GM20000 (cell line): ENCODE measurements at places on chromosomes 4 and X.

- no peak for DNase-seq
These were observed 16.4 kb downstream of the DOK7 start for GRCh38 chr4:3479358-3480101.

DNA sequence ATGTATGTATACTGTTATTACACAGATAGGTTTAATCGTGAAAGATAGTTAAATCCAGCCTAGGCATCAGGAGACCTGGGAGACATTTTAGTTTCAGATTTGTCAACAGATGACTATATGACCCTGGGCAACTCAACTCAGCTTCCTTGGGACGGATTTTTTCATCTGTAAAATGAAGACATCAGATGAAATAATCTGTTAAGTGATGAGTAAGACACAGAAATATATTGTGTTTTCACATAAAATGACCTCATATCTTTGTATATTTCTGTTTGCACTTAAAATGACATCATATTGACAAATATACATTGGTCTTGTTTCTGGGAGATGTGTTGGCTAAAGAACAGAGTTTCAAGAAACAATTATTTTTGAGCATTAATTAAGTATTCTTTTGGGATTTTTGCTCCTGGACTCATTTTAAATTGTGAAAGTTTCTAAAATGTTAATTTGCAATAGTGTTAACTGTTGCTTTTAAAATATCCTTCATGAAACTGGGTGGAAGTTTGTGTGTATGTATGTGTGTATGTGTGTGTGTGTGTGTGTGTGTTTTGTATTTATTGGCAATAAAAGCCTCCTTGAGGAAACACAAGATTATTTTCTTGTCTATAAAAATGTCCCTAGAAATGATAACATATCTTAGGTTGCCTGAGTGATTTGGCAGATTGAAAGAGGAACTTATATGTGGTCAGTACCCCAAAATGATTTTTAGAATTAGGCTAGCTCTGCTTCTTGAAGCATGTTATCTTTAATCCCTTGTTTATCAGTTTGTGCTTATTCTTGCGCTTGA lies 29.1 kb upstream of the MMAA start:
- DNase-seq = no peak

GRCh38 chr4:144338148-144338547 lies 197.6 kb upstream of the GYPA start:
- DNase-seq = no peak

GRCh38 chr4:171186700-171187099 lies 626.5 kb upstream of the GALNTL6 start:
- DNase-seq = no peak

- no peak for DNase-seq
These were observed 248.0 kb upstream of the SFRP2 start for GRCh38 chr4:154036856-154037255.

GRCh38 chrX:68830419-68831404 lies 1.9 kb downstream of the EFNB1 start:
- no peak for DNase-seq

GRCh38 chr4:181637186-181638105 lies 605.8 kb upstream of the TENM3 start:
- DNase-seq = no peak

- DNase-seq = peak; percentile 76
These were observed 215.3 kb upstream of the TTC29 start for GRCh38 chr4:147160908-147161513.
